Cardiac muscle cell (in vitro differentiated cells and primary cell): ENCODE measurements at places on chromosomes 13 and 19. TPM values are rescaled to one million over a fixed set of nuclear protein-coding genes. Genes with fewer than 3 reads are reported as not detected.

- DNase-seq: peak; percentile 80
Observed at GRCh38 chr19:17996826-17997316, 11.1 kb upstream of the ARRDC2 start.

- DNase-seq: no peak
Observed at GRCh38 chr13:37561031-37561430, 37.5 kb downstream of the POSTN start.

- peak; percentile 100 for DNase-seq
Observed at GRCh38 chr13:51452361-51453206, at the start of gene INTS6. INTS6 (minus strand) TSS chr13:51453036; CDS start chr13:51452525, 511 bp downstream.

DNA sequence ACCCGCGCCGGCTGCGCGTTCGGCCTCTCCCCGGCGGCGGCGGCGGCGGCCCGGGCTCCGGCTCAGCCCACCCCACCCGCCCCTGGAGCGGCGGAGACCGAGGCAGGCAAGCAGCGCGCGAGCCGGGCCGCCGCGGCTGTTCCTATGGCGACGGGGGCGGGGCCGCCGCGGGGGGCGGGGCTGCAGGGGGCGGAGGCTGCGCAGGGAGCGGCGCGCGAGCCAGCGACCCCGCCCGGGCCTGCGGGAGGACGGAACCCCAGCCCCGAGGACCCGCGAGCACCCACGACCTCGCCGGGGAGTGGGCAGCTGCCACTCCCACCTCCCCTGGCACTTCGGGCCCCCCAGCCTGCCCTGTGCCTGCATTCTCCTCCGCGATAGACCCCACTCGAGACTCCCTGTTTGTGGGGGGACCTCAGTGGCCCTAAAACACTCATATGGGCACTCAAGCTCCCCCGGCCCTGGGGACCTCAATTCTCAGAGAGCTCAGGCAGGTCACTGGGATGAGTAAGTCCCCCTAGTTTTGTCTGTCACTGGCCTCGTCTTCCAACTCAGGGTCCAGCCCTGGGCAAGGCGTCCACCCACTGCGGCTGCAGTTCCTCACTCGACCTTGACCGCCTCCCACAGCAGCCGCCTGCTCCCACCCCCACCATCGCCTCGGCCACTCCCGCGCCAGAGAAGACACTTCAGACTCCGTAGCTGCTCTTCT lies at the start of gene CTXN1:
CTXN1 (minus strand) TSS at position 115 of the 706 bp plus-strand sequence. CDS start 597 bp downstream, outside the sequence.
- peak; percentile 85 for DNase-seq

Gene EID2B
- 9.5 and 17.5 TPM in 2 replicates for total RNA-seq

- DNase-seq: peak; percentile 28
Observed at GRCh38 chr13:38667526-38668109, 19.3 kb upstream of the FREM2 start.

Gene PDE4C
- total RNA-seq: 0.67 and 8.3 TPM in 2 replicates

Gene ZNF681
- 2.7 and 3.2 TPM in 2 replicates for total RNA-seq

Gene IFNL1
- not detected in 2 replicates for total RNA-seq

Gene BIVM
- 11.3 and 14.7 TPM in 2 replicates for total RNA-seq

- DNase-seq: no peak
Observed at GRCh38 chr13:60925686-60926085, 490.0 kb downstream of the PCDH20 start.

- DNase-seq: peak; percentile 69
Observed at GRCh38 chr13:40313269-40314200, 352.9 kb downstream of the FOXO1 start.

DNA sequence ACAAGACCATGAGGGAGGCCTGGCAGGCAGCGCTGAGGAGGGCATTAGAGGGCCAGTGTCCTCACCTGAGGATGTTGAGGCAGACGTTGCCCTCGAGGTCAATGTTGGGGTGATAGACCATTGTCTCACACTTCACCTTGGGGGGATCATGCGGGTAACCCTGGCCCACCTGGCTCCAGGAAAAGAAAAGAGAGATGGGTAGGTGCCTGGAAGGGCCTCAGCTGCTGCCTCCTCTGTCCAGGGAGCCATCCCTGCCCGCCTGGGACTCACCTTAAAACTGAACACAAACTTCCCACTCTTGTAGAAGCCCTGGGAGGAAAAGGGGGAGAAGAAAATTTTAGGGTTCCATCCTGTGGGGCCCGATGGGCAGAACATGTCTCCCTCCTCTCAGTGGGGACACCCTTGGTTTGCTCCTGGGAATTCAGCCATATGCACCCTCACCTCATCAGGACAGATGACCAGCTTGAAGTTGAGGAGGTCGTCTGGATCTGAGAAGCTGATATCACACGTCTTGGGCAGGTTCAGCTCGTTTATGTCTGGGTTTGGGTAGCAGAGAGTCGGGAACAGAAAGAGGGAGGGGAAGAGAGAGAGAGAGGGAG lies 1.7 kb downstream of the UBE2M start:
- no peak for DNase-seq

- no peak for DNase-seq
Observed at GRCh38 chr19:36972571-36972970, 56.4 kb downstream of the ZNF568 start.

Gene KLF12
- 13.0 and 17.8 TPM in 2 replicates for total RNA-seq

Gene COX7A1
- total RNA-seq: 1.2 TPM in 1 of 2 replicates, not detected in the other

Gene CILP2
- total RNA-seq: 7.5 and 8.4 TPM in 2 replicates

DNA sequence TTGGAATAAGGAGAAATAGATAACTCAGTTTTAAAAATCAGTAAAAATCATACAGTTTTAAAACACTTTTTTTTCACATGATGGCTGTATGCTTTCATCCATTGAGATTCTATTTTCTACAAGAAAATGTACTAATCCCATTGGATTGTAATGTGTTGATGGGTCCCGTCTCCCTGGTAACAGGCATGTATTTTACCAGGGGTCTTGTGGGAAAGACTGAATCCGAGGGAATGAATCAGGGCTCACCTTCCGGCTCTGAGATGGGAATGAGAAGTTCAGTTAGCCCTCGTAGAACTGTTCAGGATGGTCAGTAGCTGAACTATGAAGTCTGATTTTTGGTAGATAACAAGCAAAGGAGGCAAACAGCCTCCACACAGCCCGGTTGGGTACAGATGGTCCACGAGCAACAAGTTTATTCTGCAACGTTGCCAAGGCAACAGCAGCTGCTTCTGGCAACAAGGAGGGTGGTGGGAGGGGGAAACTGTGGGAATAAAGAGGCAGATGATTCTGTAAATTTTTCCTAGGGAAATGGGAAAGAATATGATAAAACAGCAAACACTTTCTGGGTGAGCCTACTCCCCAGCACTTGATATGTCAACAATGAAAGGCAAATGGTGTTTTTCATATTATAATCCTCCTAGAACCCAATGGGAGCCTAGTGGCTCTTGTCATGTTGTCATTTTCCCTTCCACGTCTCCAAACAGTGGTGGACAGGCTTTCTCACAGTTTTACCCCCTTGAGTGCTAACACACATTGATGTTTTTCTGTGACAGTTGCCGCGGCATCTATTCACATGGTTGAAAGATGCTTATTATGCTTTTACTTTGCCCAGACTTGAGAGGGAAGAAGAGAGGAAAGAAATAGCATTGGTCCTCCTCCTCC lies 12.4 kb upstream of the SIAH3 start:
- DNase-seq: no peak

GRCh38 chr13:40508127-40508526 lies 158.3 kb downstream of the FOXO1 start:
- peak; percentile 86 for DNase-seq
